Esophagus squamous epithelium (tissue), 5 donors: ENCODE measurements at places on chromosomes 1 and 21.

DNA sequence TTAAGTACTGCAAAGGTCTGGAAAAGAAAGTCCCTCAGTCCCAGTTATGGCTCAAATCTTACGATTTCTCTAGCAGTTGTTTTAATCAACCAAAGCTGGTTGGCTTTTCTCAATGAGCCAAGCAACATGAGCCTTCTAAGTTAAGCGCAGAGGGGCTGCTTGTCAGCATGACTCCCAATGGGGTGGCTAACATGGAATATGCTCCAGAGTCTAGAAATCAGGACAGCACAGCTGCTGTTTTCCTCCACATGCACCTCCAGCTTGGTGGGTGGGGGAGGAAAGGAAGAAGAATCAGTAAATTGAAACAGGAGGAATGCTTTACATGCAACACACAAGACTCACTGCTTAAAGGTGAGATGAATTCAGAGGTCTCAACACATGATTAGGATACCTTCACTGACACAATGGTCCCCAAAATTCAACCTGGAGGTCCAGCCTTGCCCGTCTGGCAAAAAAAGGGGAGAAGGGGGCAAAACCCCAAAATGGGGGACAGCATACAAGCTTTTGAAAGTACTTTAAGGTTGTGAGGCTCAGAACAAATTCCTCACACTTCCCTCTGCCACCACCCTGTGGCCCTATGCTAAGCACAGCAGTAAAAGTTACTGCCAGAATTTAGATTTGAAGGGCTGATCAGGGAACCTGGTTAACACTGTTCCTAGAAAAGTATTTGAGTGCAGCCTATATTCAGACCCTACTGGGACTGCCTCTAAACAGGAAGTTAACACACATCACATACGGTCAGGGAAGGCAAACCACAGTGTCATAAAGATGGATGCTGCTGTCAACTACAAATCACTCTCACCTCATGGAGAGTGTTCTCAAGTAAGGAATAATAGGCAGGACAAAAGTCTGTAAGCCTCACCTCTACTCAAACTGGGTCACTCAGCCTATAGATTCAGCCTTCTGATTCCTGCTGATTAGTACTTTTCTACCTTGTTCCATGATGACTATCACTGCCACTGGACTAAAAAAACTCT is 2.6 kb downstream of the GATAD2B start:
- no peak for DNase-seq

- DNase-seq: no peak
Observed at GRCh38 chr1:39976732-39977131, 21.8 kb downstream of the MFSD2A start.

DNA sequence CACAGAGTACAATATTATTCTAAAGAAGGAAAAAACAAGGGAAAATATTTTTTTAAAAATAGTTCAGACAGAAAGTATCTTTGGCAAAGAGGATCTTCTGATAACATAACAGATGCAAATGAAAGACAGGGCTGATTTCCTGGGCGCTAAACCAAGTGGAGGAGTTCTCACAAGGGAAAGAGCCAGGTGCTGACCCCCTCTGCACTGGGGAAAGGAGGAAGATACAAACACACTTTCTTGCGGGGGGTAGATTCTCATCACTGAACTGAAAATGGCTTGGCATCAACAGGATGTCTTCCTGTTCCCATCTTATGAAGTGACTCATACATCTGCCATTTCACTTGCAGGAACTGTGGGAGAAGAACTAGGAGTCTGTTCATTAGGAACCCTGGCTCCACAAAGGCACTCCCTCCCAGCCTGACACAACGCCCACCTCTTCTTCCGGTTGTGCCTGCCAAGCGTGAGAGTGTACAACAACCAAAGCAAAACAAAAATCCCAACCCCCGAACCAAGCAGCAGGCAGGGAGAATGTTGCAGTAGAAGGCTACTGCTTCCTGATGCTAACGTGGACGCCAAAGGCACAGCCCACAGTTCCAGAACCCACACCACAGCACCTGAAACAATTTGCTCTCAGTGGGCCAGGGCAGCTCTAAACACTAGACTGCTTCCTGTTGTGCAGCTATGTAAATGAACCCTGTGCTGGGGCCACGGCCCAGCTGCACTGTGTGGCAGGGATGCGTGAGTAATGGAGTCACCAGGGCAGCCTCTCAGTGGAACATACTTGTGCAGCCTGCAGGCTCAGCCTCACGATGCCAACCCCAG is 51.0 kb downstream of the GADD45A start:
- DNase-seq: peak; percentile 20

DNA sequence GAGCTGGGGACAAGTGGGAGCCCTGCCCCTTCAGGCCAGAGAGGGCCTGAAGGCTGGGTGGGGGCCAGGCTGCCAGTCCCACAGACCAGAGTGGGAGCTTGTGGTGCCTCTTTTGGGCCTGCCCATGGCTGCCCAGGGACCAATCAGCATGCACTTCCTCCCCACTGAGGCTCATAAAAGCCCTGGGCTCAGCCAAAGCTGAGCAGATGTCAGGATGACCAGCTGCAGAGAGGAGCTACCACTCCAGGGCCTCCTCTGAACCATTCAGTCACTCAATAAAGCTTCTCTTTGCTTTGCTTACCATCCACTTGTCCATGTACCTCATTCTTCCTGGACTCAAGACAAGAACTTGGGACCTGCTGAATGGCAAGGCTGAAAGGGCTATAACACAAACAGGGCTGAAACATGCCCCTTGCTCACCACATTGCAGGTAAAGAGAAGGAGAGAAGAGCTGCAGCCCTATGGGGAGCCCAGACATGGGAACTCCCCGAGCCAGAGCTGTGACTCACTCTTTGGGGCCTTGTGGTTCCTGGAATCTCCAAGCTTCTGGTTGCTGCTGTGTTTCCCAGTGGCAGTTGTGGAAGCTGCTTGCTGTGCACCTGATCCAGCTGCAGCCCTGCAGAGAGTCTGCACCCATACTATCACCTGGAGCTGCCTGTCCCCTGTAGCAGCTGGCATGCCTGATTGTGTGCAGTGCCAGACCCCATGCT is 82.0 kb downstream of the OLFML3 start:
- no peak for DNase-seq

GRCh38 chr1:207965392-207966387 is 54.8 kb upstream of the CD34 start:
- no peak for DNase-seq

DNA sequence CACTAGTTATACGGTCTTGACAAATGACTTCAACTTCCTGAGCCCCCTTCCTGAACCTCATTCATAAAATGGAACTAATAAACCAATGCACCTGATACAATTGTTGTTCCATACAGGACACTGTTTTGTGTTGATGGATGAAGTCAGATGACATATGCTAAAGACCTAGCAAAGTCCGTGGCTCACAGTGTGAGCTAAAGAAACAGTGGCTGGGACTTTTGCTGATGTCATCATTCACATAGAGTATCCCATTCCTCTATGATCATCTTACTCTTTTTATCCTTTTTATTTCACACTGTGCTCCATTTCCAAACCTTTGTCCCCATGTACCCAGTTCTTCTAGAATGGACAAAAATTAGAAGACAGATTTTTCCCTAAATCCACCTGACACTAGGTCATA is 83.7 kb upstream of the KAZN start:
- no peak for DNase-seq

- no peak for DNase-seq
Observed at GRCh38 chr1:97073169-97073568, 351.6 kb downstream of the PTBP2 start.

DNA sequence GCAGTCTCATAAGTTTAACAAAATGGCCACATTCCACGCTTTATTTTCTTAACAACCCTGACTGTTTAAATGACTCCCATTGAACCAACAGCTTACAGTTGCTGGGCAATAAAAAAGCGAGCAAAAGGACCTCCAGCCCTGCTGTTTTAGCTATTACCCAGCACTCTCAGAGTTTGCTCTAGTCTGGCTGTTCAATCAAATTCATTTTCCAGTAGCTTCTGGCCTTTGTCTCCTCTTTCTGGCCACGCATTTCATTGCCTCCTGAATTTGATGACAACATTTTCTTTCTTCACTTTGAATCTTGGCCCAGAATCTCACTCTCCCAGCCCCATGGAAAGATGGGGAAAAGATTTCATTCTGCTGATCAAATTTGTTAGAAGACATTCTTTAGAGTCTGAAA is 44.1 kb upstream of the DOCK7 start:
- DNase-seq: no peak

DNA sequence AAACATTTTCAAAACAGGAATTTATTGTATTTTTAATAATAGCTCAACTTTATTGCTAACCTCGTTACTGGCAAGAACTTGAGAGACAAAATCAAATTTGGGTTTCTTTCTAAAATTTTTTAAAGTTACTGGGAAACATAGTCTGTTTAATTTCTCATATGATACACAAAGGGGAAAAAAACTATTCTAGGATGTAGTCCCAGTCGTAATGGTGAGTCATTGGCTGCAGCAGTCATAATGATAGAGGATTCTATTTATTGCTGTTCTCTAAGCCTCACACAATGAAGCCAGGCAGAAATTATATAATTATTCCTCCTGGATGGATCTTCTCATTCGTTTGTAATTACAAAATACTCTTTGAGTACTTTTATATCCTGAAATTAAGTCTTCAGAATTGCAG is 326.5 kb upstream of the SGIP1 start:
- DNase-seq: no peak

DNA sequence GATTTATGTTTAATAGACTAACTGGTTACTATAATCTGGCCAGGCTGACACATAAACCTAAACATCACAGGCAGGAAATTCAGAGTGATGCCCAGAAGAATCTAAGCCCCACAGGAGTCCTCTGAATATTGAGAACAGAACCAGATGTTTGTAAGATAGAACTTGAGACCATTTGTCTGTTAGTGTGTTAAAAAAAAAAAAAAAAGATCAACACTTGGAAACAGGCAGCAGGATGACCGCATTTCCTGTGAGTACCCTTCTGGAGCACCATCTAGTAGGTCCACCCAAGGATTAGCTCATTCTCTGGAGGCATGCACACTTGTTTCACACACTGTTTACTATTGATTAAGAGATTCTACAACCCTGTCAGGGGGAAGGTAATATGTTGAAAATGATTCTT is 111.4 kb upstream of the VANGL1 start:
- DNase-seq: no peak

DNA sequence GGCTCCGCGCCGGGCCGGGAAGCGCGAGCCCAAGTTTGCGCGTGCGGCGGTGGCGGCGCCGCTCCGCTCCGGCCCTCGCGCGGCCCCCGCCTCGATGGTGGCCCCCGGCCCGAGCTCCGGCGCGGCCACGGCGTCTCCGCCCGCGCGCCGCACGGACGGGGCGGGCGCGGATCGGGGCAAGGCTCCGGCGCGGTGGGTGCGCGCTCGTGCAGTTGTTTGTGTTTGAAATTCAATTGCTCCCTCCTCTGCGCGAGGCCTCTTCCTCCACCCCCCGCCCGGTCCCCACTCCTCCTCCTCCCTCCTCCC is at the start of gene HDGF:
Gene HDGF, minus strand, starts transcription at position 225 of the 306 bp plus-strand sequence. CDS start 246 bp downstream, outside the sequence.
- no peak for DNase-seq

- DNase-seq: no peak
Observed at GRCh38 chr1:26844424-26845196, 18.1 kb downstream of the ZDHHC18 start.

GRCh38 chr1:17729248-17729647 is 25.9 kb upstream of the ACTL8 start:
- DNase-seq: no peak

GRCh38 chr1:149906570-149907075 is 7.3 kb downstream of the BOLA1 start:
- no peak for DNase-seq

- DNase-seq: no peak
Observed at GRCh38 chr21:45128613-45129188, 54.3 kb downstream of the ADARB1 start.

GRCh38 chr1:174923820-174924219 is 75.9 kb upstream of the CACYBP start:
- DNase-seq: no peak

DNA sequence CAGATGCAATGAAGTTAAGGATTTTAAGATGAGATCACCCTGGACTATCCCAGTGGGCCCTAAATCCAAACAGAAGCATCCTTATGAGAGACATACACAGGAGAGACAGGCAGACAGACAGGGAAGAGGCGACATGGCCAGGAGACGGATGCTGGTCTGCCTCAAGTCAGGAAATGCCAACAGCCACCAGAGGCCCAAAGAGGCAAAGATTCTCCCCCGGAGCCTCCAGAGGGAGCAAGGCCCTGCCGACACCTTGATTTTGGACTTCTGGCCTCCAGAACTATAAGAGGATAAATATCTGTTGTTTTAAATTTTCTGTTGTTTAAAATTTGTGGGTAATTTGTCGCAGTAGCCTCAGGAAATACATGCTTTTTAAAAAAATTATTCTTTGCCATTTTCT is 116.4 kb downstream of the GLIS1 start:
- DNase-seq: no peak

DNA sequence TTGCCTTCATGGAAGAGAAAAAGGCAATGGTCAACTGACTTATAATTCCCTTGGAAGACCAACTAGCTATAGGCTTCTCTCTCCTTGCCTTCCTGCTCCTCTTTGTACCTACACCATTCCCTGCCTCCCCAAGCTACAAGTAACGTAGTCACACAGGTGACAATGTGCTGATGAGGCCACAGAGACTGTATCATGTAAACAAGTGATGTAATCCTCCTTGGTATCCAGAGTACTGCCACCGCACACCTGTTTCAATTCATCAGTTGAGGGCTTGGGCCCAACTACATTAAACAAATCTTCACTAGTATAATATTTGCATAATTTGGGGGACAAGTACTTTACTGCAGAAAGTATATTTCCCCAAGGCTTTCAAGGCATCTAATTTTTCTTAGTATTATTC is 76.4 kb upstream of the SCYL3 start:
- DNase-seq: no peak

- no peak for DNase-seq
Observed at GRCh38 chr1:156875341-156875615, 14.6 kb downstream of the NTRK1 start.

- DNase-seq: no peak
Observed at GRCh38 chr1:245608271-245608670, 453.5 kb downstream of the KIF26B start.

DNA sequence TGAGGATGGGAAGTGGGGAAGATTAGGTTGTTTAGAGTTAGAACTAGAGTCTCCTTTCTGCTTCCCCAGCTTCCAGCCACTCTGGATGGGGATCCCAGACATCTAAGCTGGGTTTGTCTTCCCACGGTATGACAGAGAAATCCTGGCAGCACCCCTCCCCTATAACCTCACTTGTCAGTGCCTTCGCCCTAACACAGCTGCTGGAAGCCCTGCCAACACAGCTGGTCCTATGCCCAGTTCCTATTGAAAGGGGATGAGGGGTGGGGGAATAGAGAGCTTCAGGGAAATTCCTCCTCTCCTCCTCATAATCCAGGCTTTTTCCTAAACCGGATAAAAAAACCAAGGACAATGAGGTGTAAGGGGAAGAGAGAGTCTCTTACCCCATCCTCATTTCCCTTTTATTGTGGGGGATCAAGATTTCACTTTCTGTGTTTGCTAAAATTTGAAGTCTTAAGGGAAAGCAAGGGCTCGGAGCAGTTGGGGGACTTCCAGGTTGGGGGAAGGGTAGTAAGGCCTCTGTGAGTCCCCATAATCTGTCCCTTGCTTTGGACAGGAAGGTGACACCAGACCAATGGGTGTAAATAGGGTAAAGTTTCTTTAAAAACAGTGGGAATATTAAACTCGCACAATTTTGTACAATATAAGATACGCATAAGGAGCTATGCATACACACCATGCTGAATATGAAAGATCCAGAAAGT is 590 bp downstream of the TMOD4 start:
- DNase-seq: no peak
